ENCODE measurements at places on chromosomes 6 and 20. TPM values are rescaled to one million over a fixed set of nuclear protein-coding genes. Genes with fewer than 3 reads are reported as not detected.

GRCh38 chr20:8389381-8390036 is 257.4 kb downstream of the PLCB1 start:
- DNase-seq: peak; percentile 30

GRCh38 chr6:74312081-74312480 is 616.1 kb downstream of the CD109 start:
- DNase-seq: no peak

GRCh38 chr20:54153041-54153327 is 20.8 kb downstream of the CYP24A1 start:
- no peak for DNase-seq

DNA sequence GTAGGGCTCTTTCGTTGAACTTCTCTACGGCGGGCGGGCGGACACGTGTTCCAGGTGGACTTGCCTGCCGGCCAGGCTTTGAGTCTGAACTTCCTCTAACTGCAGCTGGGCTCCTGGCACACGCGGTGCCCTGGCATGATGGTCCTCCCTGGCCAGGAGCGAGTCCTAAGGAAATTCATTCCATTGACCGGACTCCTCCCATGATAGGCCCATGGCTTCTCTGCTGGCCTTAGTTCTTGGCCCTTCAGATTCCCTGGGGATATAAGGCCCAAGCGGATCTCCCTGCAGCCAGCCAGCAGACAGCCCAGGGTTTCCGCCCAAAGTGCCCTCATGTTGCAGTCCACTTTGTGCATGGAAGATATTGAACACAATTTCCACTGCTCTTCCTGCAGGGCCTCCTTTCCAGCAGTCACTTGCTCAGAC is 39.4 kb downstream of the TBC1D7 start:
- no peak for DNase-seq

- no peak for DNase-seq
These were observed 107.9 kb downstream of the DCDC2 start for GRCh38 chr6:24249926-24250325.

The NOX3 gene
- 1.2 TPM for polyA plus RNA-seq

The RBL1 gene
- polyA plus RNA-seq: 10.6 TPM

DNA sequence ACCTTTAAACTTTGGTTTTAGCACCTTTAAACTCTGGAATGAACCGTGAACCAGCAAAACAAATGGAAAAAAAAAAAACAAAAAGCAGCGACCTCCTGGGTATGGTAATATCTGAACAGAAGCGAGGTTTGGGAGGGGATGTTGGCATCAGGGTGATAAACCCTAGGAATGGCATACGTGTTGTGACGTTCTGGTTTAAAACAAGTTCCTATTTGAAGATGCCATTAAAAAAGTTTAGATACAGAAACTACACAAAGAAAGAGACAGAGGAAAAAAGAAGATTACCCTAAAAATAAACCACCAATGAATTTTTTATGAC is 60.4 kb downstream of the ATXN1 start:
- DNase-seq: no peak

The ARMH2 gene
- polyA plus RNA-seq: not detected

GRCh38 chr6:92122746-92123145 is 1296.6 kb downstream of the EPHA7 start:
- DNase-seq: no peak

GRCh38 chr6:26155061-26155930 is 68.1 kb downstream of the HFE start:
- DNase-seq: no peak

The KIFC1 gene
- 46.3 TPM for polyA plus RNA-seq

- no peak for DNase-seq
These were observed 1.2 kb upstream of the R3HDML start for GRCh38 chr20:44335675-44336074.

DNA sequence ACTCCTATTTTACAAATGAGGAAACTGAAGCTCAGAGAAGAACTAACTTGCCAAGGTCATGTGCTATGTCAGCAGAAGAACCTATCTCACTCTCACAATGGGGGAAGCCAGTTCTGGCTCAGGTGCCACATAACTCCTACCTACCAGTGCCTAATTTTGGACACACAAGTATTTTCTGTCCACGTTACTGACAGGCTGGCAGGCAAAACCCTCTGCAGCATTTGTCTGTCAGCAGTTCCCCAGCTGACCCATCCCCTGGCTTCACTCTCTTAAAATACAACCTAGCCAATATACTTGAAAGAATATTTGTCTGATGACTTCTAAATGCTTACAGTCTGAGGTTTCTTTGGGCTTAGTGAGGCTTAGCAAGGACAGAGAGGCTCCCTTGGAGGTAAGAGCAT is 15.5 kb downstream of the GSS start:
- no peak for DNase-seq
